ENCODE measurements at places on chromosomes 6 and 20. TPM values are rescaled to one million over a fixed set of nuclear protein-coding genes. Genes with fewer than 3 reads are reported as not detected.

Gene ISM1
- 2.8 TPM for total RNA-seq

Gene DLK2
- total RNA-seq: 8.3 TPM

Gene JPH2
- 0.46 TPM for total RNA-seq

Gene PKIB
- total RNA-seq: 32.5 TPM

Gene CD40
- total RNA-seq: 0.92 TPM

Gene PSMF1
- 37.8 TPM for total RNA-seq

Gene SPATS1
- total RNA-seq: 1.2 TPM

Gene TBX18
- total RNA-seq: 7.6 TPM

Gene CLVS2
- 43.6 TPM for total RNA-seq

Gene PPP1R16B
- total RNA-seq: 19.6 TPM

Gene SLC22A2
- 0.46 TPM for total RNA-seq

Gene PHF3
- total RNA-seq: 97.6 TPM

Gene ADGRG6
- total RNA-seq: 9.9 TPM

Gene SEL1L2
- total RNA-seq: 0.23 TPM

Gene RAMACL
- 2.1 TPM for total RNA-seq

Gene IYD
- total RNA-seq: 0.69 TPM

Gene FAM8A1
- 68.3 TPM for total RNA-seq

Gene REV3L
- total RNA-seq: 129 TPM

Gene CDKAL1
- total RNA-seq: 41.3 TPM

Gene CGA
- not detected for total RNA-seq

Gene TAPBP
- 41.5 TPM for total RNA-seq

Gene PACSIN1
- total RNA-seq: 13.6 TPM

Gene NXT1
- total RNA-seq: 13.8 TPM

Gene PRIM2
- 18.0 TPM for total RNA-seq

Gene CEBPB
- 2.8 TPM for total RNA-seq

Gene MYBL2
- 1.6 TPM for total RNA-seq

Gene RIPPLY2
- total RNA-seq: 7.8 TPM

Gene PM20D2
- 22.1 TPM for total RNA-seq

Gene RFX6
- total RNA-seq: not detected

Gene MLN
- not detected for total RNA-seq

Gene C6orf58
- total RNA-seq: 1.2 TPM

Gene EYA2
- total RNA-seq: 3.5 TPM

Gene DSP
- total RNA-seq: 6.2 TPM

Gene LZTS3
- 36.9 TPM for total RNA-seq

Gene MCCD1
- total RNA-seq: not detected

Gene HMGA1
- total RNA-seq: 35.8 TPM

Gene PCIF1
- 12.5 TPM for total RNA-seq

Gene OOEP
- not detected for total RNA-seq
